ENCODE measurements at places on chromosomes 4 and X.

- DNase-seq: no peak
Observed at GRCh38 chr4:112142182-112142581, 3.1 kb upstream of the FAM241A start.

DNA sequence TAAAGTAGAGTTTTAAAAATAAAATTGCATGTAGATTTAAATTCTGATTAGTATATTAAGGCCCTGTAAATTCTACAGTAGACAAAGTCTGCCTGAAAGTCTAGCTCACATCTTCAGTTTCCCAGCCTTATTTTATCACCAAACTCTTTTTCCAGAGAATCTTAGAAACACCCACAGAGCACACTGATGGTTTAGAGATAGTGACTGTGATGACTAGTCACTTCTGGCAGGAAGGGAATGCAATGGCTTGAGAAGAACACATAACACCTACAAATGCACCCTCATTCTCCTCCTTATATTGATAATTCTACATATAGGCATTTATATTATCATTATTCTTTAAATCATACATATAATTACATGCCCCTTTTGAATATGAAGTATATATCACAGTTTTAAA, 232.9 kb downstream of the ARAP2 start:
- no peak for DNase-seq

- DNase-seq: no peak
Observed at GRCh38 chr4:123468479-123469031, 72.0 kb downstream of the SPRY1 start.

GRCh38 chr4:751676-752075, 46.0 kb downstream of the PCGF3 start:
- DNase-seq: no peak

GRCh38 chrX:78322863-78323262, 4.5 kb downstream of the CYSLTR1 start:
- DNase-seq: no peak

DNA sequence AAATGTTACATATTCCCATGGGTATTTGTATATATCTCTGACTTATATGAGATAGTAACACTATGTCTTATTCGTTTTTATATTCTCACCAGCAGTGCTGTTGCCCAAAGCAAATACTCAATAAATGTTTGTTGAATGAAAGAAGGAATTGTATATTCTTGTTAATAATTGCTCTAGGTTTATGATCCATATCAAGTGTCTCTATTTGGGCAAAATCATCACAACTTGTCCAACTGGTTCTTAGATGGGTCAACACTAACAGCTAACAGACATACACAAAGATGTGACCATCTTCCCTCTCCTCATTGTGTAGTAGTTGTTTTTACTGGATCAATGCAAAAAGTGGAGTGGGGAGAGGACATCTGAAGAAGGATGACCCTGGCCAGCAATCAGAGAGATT, 6.6 kb upstream of the APLN start:
- no peak for DNase-seq

DNA sequence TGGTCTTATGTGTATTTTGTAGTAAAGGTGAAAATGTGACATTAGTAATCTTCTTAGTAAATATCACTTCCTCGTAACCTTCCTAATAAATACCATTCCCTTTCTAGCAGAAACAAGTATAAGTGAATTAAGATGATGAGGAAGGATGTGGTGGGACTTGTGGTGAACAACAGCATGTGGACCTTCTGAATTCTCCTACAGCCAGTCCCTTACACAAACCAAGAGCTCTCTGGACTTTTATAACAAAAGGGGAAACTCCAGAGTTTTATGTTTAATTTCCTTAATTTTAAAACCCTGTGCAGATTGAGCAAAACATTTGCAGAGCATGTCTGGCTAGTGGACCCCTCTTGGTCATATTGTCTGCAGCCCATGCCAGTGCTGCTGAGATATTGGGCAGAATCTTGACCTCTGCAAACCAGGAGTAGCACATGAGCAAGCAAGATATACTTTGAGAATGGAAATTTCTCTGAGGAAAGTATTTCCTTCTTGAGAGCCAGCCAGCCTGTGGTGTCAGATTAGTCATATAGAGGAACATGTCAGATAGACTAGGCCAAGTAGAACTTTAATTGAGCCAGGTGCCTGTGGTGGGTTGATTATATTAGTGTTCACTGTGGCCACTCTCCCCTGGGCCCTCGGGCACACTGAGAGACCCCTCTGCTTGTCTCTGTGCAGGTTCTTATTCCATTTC, 328.2 kb downstream of the DKK2 start:
- DNase-seq: peak; percentile 48

DNA sequence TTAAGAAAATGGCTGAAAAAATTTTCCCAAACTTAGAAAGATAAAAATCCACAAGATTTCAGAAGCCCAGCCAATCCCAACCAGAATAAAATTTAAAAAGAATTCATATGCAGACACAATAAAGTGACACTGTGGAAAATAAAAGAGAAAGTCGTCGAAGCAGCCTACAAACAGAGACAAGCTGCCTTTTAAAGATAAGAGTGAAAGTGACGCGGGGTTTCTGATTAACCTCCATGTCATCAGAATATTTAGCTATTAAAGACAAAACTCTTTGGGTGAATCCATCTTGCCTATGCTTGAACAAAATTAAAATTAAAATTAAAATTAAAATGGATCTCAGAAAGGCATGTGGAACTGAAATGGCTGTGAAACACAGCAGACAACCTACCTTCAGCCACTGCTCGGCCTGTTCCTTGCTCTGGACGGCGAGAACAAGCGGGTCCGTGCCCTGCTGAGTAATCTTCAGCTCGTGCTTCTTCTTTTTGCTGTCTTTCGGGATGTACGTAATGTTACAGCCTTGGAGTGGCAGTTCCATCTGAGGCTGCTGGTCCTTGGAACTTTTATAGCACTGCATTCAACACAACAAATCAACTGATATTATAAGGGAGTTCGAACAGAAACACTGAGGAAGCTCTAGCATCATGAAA, 101.4 kb downstream of the AFAP1 start:
- no peak for DNase-seq

DNA sequence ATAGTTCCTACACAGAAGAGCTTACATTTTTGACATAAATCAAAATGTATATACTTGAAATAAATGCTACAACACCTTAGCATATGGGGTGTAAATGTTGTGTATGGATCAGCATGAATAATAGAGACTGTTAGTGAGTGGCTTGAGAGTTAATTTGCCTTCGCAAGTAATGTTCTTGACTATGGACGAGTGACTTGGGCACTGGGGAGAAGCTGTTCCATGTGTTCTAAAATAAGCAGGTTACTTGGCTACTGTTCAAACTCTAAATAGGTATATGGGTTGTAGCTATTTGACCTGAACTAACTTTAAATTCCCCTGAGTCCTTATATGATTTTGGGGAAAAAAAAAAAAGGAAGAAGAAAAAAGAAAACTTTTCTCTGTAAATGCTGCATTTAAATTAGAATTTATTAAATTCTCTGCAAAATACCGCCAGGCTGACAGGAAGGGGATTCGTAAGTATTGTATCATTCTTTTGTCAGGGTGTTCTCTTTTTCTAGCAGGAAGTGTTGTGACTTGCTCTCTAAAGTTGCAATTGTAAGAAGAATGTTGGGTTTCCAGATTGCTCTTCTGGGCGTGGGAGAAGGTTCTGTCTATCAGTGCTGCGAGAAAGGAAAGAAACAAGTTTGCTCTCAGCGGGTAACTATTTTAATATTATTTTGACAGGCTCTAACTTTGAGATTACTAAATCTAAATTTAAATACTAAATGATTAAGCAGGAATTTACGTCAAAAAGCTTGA, 32.2 kb downstream of the PLS3 start:
- DNase-seq: peak; percentile 21

GRCh38 chr4:86398187-86398586, 38.3 kb upstream of the MAPK10 start:
- DNase-seq: no peak

DNA sequence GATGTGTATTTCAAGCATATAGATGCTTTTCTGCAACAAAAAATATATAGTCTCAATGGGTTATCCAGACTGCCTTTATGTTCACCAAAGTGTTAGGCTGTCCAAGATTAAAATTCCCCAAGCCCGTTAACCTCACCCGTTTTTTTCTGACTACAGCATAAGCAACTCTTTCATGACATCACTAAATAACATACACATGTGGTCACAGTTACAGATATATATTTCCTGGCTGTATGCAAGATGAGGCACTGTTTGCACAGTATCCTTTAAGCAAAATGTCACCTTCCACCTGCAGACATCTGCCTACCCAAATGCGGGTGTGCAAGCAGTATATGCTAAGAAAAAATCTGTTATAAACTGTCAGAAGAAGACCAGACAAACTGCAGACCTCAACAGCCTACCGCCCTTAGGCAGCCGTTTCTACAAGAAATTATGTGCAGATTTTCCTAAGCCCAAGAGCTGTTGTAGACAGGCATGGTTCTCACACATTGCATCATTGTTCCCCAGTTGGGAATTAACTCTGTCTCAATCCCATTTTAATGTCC, 183.1 kb upstream of the MXRA5 start:
- DNase-seq: no peak

GRCh38 chrX:23668335-23668734, 1.0 kb downstream of the PRDX4 start:
- no peak for DNase-seq

- DNase-seq: no peak
Observed at GRCh38 chrX:72713130-72713529, 976 bp downstream of the PHKA1 start.

DNA sequence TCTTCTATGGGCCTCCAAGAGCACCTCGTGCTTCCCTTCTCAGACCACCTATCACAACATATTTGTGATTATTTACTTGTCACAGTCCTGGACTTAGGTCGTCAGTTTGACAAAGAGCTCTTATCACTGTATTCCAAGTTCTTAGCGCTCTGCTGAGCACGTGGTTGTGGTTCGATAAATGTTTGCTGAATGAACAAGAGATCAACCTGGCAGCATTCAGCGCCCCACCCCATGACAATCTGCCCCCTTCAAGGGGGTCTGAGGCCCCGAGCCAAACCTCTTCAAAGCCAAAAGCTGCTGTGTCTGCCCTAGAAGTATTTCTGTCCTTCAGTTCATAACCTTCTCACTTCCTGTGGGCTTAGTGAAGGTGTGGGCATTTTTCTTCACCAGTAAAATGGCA, 15.0 kb downstream of the RPS4X start:
- DNase-seq: no peak

DNA sequence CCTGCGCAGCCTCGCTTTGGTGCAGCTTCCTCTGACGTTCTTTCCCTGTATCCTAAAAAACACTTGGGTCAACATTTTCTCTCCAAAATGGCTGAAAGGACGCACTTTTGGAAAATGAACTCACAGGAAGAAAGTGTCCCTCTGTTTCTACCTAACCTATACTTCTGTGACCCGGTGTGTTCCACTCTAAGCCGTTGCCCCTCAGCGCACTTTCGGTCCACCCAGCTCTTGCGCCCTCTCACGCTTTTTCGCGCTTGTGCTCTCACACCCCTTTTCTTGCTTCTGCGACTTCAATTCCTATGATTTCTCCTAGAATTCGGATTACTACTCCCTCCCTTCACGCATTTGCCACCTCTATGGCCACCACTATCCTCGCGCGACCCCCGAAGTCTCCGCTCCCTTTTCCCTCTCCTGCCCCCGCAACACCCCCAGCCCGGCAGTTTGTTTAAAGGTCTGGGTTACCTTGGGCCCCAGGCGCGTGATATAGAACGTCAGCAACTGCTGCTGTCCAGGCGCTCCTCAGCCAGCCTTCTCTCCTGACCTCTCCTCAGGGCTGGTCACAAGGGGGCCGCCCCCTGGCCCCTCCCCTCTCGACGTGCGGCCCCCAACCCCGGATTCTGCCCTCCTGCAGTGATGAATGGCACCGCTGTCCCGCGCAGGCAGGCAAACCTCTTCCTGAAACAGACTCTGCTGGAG, at the start of gene USP51:
Gene USP51 (minus strand): TSS at position 535 of the 696 bp plus-strand sequence. CDS start 909 bp downstream, outside the sequence.
- peak; percentile 50 for DNase-seq

- no peak for DNase-seq
Observed at GRCh38 chr4:142160509-142160908, 524.1 kb downstream of the IL15 start.

DNA sequence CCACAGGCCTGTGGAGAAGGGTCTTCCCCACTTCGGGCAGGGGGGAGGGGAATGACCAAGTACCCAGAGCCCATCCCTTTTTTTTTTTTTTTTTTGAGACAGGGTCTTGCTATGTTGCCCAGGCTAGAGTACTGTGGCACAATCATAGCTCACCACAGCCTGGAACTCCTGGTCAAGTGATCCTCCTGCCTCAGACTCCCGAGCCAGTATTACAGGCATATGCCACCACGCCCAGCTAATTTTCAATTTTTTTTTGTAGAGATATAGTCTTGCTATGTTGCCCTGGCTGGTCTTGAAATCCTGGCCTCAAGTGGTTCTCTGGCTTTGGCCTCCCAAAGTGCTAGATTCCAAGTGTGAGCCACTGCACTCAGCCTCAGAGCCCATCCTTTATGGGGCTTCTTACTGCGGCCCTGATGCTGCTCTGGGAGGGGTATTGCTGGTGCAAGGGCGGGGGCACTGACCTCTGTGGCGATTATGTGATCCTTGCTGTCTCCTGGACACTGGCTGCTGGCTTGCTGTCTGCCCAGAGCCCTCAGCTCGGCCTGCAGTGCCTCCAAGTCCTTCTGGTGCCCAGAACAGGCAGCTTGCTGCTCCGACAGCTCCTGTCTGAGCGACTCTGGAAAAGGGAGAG, 32.9 kb downstream of the MED28 start:
- no peak for DNase-seq

DNA sequence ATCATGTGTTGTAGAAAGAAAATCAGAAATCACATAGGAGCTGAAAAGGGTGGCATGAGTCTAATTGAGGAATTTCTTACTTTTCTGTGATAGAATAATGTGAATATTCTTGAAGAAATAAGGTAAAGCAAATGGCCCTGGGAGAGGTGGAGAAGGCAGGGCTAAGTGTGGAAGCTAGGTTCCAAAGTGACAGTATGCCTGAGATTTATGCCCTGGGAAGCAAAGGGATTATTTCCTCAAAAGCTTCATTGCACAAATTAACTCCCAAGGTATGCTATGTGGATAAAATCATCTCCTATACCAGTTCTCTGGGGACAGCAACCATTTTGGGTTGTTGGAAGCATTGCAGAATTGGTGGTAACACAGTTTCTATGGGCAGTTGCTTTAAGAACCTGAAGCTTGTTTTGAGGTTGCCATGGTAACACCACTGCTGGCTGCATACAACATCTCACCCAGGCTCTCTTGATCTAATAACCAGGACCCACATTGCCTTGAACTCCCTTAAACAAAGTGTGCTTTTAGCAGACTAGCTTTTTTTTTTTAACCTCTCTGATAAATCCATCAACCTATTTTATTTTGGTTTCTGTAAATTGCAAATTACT, 21.0 kb downstream of the MAOA start:
- DNase-seq: no peak

DNA sequence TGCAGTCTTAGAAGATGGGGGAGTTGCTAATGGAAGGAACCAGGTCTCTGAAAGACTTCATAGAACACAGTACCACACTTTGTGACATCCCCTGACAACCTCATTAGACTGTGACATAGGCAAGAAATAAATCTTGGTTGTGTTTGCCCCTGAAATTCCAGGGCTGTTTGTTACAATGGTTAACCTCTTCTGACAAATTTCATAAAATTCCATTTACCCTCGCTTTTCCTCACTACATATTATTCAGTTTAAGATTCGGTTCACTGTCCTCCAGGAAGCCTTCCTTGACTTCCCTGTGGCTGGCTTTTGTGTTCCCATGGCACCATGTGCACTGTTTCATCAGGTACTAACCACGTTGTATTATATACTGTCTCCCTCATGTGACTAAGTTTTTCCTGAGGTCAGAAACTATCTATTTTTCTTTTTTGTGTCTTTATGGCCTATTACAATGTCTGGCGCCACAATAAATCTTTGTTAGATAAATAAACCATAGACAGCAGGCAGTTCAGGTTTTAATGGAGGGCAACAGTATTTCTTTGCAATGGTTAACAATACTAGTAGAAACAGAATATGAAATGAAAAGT, 54.2 kb downstream of the ATXN3L start:
- no peak for DNase-seq

GRCh38 chrX:104013158-104013557, 350 bp downstream of the H2BW1 start:
- no peak for DNase-seq

Measured in suppressor macrophage treated with lipopolysaccharide for 4 hours (primary cell).